Left lung (tissue), 14 donors: ENCODE measurements at places on chromosomes 5 and 9. TPM values are rescaled to one million over a fixed set of nuclear protein-coding genes. Genes with fewer than 3 reads are reported as not detected.
A peak's percentile ranks its signal among the peaks of the same experiment; 100 is the strongest.

UBAP1 gene
- total RNA-seq, result 54.1 TPM

ZNF300 gene
- total RNA-seq, result 3.0 TPM

DNA sequence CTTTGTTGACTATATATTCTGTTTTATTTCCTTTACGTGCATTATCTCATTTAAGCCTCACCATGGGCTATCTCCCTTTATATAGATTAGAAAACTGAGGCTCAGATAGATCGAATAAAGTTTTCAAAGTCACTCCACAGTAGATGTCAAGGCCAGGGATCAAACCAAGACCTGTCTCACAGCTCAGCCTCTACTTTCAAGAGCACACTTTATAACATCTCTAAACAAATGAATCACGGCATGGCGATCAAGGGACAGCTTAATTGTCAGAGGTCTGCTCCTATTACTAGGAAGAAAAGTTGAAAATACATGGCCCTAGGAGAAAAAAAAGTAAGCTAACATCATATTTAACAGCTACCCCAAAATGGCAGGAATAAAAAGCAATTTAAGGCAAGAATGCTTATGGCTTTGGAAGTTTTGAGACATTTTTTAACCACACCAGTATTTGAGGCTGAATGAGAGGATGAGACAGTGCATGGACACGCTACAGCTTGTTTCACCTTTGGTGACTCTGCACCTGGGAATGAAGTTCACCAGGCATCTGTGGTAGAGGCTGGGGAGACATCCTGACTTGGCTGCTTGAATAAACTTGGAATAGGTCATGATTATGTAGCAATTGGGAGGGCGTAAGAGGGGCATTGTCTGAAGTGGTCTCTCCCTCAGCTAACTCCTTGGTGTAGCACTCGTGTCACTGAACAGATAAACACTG is 486.8 kb upstream of the WWC1 start:
- H3K27me3 ChIP-seq, result no peaks in the 10 kb centered on the region
- no peak overlapping the region for H3K4me3 ChIP-seq

TMEM171 gene
- total RNA-seq, result 0.37 TPM

IL3 gene
- total RNA-seq, result not detected

DNA sequence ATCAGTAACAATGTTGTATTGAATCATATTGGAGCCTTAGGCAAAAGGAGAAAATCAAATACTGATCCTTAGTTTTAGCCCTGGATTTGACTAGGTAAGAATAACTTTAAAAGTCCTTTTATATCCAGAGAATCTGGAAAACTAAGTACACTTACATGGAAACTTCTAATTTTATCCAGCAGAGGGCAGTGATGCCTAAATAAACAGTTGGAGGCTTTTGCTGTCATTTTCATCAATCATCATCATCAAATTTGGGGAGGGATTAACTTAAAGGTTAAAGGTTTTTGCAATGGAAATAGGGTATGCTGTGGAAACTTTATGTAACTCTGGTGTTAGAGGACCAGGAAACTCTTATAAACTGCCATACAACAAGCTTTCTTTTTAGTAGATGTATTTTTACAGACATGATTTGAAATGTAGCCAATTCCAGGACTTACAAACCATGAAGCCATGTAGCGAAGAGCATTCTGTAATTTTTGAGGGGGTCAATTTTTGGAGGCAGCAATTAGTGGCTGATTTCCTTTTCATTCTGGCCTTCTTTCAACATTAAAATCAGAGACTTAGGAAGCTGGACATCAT is 112.7 kb downstream of the OSTF1 start:
- no peaks in the 10 kb centered on the region for H3K36me3 ChIP-seq
- peak; percentile 32 for DNase-seq
- no peak overlapping the region for H3K27ac ChIP-seq
- H3K27me3 ChIP-seq, result no peaks in the 10 kb centered on the region
- no peak overlapping the region for H3K4me3 ChIP-seq

TNFSF8 gene
- 2.1 TPM for total RNA-seq

DNA sequence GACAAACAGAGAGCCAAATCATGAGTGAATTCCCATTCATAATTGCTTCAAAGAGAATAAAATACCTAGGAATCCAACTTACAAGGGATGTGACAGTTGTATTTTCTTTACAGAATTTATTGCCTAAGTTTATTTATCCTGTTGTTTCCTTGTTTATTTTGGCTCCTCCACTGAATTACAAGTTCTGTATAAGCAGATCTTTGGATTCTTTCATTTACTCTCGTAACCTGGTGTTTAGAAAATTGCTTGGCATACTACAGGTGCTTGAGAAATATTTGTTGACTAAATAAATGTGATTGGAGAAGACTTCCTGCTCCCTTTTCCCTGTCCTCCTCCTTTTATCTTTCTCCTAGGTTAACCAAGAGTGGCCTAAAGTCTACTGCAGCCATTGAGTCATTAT is 455.6 kb downstream of the TMEM38B start:
- no peak overlapping the region for H3K27ac ChIP-seq
- no peak for DNase-seq

DNA sequence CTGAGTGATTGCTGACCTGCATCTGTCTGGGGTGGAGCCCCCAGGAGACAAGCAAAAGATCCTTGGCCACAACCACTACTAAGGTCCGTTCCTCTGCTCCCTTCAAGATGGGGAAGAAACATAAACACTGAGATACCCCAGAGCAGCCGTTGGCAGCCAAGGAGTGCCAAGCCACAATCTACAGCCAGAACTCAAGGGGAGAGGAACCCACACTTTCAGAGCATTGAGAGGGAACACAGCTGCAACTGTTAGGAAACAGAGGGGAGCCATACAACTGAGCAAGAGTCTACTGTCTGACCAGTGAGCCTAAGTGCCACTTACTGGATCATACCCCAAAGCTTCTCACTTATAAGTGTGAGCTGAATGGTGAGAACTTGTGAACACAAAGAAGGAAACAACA is 44.6 kb upstream of the ADRB2 start:
- H3K4me3 ChIP-seq, result no peak overlapping the region
- H3K27ac ChIP-seq, result no peak overlapping the region
- no peaks in the 10 kb centered on the region for H3K4me1 ChIP-seq
- H3K27me3 ChIP-seq, result no peaks in the 10 kb centered on the region
- no peaks in the 10 kb centered on the region for H3K36me3 ChIP-seq

DNA sequence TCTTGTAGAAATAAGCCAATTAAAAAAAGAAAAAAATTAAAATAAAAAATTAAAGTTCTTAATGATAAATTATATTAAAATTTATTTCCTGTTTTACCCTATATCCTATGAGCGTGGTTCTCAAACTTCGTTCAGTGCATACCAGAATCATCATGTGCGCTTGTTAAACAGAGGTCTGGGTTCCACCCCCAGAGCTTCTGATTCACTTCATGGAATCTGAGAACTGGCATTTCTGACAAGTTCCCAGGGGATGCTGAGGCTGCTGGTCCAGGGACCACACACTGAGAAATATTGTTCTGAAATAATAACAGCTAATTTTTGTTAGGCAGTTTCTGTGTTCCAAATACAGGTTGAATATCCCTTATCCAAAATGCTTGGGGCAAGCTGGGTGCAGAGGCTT is 79.3 kb downstream of the TMC1 start:
- no peaks in the 10 kb centered on the region for H3K4me1 ChIP-seq
- H3K27me3 ChIP-seq, result no peaks in the 10 kb centered on the region
- H3K36me3 ChIP-seq, result no peaks in the 10 kb centered on the region
- H3K27ac ChIP-seq, result no peak overlapping the region
- no peak for DNase-seq

- H3K36me3 ChIP-seq, result no peaks in the 10 kb centered on the region
- no peak for DNase-seq
- H3K27me3 ChIP-seq, result no peaks in the 10 kb centered on the region
- no peaks in the 10 kb centered on the region for H3K4me1 ChIP-seq
- H3K4me3 ChIP-seq, result no peak overlapping the region
- no peak overlapping the region for H3K27ac ChIP-seq
These were observed 53.3 kb downstream of the PCA3 start for GRCh38 chr9:76817489-76817888.

DNA sequence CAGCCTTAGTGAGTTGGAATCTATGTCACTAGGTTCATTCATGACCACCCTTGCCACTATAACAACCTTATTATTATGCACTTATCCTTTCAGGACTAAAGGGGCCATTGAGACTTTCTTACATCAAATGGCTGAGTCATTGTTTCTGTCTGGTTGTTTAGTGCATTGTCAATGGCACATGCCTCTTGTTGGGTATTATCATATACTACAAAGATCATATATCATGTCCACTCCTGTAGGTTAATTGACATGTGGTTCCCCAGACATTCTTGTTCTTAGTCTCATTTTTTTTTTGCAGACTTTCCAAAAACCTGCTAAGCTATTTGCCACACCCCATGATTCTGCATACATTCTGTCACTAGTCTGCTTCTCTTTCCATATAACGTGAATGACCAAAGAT is 66.7 kb upstream of the PRDM9 start:
- no peak overlapping the region for H3K27ac ChIP-seq
- no peaks in the 10 kb centered on the region for H3K36me3 ChIP-seq
- no peaks in the 10 kb centered on the region for H3K27me3 ChIP-seq
- DNase-seq, result no peak

- no peaks in the 10 kb centered on the region for H3K27me3 ChIP-seq
- no peak for DNase-seq
- H3K4me3 ChIP-seq, result no peak overlapping the region
These were observed 45.4 kb upstream of the TDRD7 start for GRCh38 chr9:97366476-97366875.

- no peak for DNase-seq
- H3K4me1 ChIP-seq, result no peaks in the 10 kb centered on the region
- H3K4me3 ChIP-seq, result no peak overlapping the region
- H3K27me3 ChIP-seq, result no peaks in the 10 kb centered on the region
These were observed 50.3 kb downstream of the MAMDC2 start for GRCh38 chr9:70093944-70094343.

DNA sequence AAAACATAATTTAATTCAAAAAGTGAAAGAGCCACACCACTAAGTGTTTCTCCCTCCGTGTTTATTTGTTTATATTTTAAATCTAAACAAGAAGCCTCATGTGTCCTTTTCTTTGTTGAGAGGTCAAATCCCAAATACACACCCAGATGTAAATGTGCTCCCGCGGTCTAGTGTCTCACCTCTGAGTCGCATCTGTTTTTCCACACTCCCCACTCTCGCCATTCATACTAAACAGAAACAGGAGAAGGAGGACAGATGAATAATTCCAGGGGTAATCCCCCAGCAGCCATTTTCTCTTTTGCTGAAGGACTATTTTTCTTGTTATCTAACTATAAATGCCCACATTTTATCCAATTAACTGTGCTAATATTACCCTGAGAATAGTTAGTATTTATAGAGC is 361.6 kb upstream of the RIOK2 start:
- H3K4me1 ChIP-seq, result no peaks in the 10 kb centered on the region
- H3K27ac ChIP-seq, result no peak overlapping the region
- H3K27me3 ChIP-seq, result no peaks in the 10 kb centered on the region
- DNase-seq, result no peak

ZDHHC11B gene
- 8.4 TPM for total RNA-seq

SPOCK1 gene
- total RNA-seq, result 7.6 TPM

- H3K27ac ChIP-seq, result no peak overlapping the region
- DNase-seq, result no peak
- H3K36me3 ChIP-seq, result no peaks in the 10 kb centered on the region
- H3K4me3 ChIP-seq, result no peak overlapping the region
These were observed 47.9 kb downstream of the ACTBL2 start for GRCh38 chr5:57434683-57435082.
